ENCODE measurements at places on chromosomes 5 and 9.

DNA sequence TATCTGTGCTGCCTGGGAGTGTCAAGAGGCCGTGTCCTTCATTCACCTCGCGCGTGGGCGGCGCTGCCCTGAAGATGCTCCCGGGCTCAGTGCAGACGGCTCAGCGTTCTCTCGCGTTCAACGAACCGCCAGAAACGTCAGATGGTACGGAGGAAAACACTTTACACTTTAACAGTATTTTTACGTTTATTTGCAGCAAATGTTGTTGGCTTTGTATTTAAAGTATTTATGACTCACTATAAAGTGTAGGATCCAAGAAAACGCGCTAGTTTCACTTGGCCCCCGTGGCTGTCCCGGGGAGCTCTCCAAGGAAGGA, 544 bp upstream of the ERCC6L2 start:
- DNase-seq, result peak; percentile 32

DNA sequence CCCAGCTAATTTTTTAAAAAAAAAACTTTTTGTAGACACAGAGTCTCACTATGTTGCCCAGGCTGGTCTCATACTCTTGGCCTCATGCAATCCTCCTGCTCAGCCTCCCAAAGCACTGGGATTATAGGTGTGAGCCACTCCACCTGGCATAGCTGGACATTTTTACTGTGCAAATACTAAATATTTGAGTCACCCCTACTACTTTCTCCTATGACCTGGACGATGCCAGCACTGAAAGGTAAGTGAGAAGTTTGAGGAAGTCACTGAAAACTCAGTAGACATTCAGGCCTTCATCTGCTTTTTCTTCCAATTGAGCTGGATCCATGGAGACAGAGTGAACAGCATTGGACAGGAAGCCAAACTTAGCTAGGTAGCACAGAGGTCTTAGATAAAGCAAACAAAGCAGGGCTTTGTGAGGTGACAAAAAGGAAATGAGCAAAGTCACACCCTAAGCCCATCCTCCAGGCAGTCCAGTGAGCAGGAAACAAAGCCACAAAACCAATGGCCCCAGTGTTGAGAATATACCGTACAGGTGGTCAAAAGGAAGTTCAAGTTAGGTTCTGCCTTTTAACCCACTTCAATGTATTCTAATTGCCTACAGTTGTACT, 192.6 kb upstream of the RASA1 start:
- DNase-seq, result no peak

- no peak for DNase-seq
Observed at GRCh38 chr5:92147798-92148197, 764.7 kb upstream of the ARRDC3 start.

GRCh38 chr9:4541281-4541680, 51.0 kb downstream of the SLC1A1 start:
- DNase-seq, result no peak

- DNase-seq, result no peak
Observed at GRCh38 chr9:115415450-115415849, 297.5 kb upstream of the TNC start.

DNA sequence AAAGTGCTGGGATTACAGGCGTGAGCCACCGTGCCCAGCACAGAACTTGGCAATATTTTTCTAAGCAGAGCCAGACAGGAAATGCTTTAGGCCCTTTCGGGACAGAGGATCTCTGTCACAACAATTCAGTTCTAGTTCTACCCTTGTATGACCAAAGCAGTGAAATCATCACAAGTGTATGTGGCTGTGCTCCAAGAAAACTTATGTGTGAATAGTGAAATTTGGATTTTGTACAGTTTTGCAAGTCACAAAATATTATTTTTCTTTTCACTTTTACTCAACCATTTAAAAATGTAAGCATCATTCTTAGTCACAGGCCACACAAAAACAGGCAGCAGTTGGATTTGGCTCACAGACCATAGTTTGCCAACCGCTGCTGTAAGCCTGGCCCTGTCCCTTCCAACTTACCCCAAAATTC, 20.4 kb upstream of the PRUNE2 start:
- no peak for DNase-seq

GRCh38 chr5:167229751-167230150, 1061.7 kb upstream of the WWC1 start:
- no peak for DNase-seq

DNA sequence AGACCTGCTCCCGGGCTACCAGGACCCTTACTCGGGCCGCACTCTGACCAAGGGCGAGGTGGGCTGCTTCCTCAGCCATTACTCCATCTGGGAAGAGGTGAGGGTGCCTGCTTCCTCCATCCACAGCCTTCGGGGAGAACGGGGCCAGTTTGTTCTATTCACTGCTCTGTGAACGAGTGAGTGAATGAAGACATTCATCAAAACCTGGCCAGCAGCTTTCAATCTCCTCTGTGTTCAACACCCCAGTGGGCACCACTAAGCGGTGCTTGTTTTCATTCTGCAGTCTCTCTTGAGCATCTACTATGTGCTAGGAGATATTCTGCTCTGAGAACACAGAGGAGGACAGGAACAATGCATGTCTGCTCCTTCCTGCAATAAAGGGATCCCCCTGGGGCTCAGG, 10.6 kb downstream of the CERCAM start:
- DNase-seq, result no peak

DNA sequence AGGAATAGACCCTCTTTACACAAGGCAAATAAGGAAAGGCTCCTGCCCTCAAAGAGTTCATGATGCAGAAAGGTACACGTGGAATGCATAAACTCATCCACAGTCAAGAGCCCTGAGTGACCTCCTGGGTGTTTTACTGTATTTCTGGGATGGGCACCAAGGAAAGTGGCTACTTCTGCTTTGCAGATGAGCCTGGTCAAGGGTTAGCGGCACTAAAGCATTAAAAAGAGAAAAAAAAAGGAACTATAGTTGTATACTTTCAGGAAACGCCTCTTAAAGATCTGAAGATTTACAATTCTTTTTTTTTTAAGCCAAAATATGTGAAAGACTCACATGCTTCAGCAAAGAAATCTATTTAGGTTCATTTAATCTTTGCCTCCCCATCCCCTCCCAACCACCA, 366.2 kb upstream of the PDE4D start:
- no peak for DNase-seq

DNA sequence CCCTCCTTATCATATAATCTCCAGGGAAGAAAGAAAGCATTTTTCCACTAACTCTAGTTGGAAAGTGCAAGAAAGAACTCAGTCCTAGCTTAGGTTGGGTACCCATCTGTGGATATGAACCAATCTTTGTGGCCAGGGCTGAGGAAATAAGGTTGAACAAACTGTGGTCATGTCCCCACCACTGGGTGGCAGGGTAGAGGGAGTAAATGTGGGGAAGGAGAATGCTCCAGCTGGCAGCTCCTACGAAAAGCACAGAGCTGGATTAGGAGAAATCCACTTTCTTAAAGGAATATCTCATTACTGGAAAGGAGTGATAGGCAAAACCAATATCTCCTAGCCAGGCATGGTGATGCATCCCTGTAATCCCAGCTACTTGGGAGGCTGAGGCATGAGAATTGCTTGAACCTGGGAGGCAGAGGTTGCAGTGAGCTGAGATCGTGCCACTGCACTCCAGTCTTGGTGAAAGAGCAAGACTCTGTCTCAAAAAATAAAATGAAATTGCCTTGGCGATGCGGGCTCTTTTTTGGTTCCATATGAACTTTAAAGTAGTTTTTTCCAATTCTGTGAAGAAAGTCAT, 175.1 kb downstream of the CCDC192 start:
- no peak for DNase-seq

- DNase-seq, result no peak
Observed at GRCh38 chr5:120101771-120102170, 362.3 kb upstream of the PRR16 start.

DNA sequence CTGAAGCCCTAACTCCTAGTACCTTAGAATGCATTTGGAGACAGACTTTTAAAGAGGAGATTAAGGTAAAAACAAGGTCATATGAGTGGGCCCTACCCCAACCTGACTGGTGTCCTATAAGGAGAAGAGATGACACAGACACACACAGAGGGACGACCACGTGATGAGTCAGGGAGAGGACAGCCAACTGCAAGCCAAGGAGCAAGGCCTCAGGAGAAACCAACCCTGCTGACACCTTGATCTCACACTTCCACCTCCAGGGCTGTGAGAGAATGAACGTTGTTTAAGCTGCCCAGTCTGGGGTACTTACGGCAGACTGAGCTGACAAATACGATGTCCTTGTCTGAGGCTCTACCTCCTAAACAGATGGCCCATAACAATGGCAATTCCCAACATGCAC, 93.6 kb downstream of the ROR2 start:
- no peak for DNase-seq

DNA sequence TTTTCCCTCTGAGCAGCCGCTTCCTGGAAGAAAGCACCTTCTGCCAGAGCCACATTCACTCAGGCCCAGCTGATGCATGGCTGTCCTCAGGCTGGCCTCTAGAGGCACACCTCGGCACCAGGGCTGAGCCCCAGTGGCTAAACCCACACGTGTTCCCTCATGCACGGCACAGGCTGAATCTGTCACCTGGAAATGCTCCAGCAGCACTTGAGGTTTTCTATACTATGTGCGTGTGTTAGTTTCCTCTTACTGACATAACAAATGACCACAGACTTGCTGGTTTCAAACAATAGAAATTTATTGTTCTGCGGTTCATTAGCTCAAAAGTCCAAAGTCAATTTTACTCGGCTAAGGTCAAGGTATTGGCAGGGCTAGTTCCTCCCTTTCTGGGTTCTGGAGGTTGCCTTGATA, 141.4 kb downstream of the LRRC70 start:
- DNase-seq, result no peak

GRCh38 chr5:168879929-168880328, 300.8 kb upstream of the PANK3 start:
- DNase-seq, result no peak

DNA sequence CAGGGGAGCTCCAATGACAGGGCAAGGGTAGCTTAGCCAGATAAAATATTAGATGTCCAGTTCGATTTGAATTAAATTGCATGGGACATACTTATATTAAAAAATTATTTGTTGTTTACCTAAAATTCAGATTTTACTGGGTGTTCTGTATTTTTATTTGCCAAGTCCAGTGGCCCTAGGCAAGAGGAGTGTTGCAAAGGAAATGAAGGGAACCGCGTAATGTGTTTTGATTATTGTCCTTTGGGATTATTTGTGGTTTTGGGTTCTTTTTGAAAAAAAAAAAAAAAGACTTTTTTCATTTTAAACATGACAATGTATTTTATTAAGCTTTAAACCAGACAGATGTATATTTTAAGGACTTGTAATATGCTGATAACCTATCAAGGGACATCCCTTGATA, 179.3 kb downstream of the C9orf152 start:
- no peak for DNase-seq

DNA sequence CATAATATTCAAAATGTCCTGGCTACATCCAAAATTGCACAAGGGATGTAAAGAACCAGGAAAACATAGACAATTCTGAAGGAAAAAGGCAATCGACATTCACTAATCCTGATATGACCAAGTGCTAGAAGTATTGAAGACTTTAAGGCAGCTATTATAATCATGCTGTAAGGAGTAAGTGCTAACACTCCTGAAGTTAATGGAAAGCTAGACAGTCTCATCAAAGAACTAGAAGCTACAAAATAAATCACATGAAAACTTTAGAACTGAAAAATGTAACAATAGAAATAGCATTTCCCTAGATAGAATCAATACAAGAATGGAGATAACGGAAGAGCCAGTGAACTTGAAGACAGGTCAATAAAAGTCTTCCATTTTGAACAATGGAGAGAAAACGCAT, 18.5 kb downstream of the FCN1 start:
- no peak for DNase-seq

GRCh38 chr9:111078391-111079038, 40.2 kb upstream of the LPAR1 start:
- DNase-seq, result no peak

- DNase-seq, result no peak
Observed at GRCh38 chr5:45677524-45677923, 18.7 kb downstream of the HCN1 start.

GRCh38 chr5:52963636-52964035, 25.5 kb upstream of the ITGA2 start:
- no peak for DNase-seq

DNA sequence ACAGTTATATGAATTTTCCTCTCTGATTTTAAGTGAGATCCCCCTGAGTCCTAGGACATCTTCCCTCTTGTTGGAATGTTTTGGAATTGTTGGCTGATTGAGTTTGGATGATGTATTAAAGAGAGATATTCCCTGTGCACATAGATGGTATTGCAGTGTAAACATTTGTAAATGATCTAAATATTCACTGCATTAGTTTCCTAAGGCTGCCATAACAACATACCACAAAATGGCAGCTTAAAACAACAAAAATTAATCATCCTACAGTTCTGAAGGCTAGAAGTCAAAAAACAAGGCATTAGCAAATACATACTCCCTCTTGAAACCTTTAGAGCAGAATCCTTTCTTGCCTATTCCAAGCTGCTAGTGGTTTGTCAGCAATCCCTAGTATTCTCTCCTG, 38.0 kb upstream of the MROH2B start:
- DNase-seq, result no peak

DNA sequence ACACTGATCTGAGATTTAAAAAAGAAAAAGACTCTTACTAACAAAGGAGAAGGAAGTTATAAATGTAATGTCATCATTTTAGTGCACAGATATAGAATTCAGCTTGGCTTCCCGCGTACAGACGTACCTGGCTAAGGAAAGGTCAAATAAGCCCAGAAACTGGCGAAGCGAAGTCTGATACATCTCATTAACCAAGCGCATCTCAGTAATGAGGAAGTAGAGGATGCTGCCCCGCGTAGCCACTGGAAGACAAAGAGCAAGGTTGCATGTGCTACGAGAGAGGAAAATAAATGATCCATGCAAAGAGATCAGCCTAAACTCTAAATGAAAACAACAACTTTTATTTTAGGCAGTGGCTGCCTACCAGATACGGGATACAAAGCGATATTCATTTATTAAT, 208.8 kb downstream of the DNAH5 start:
- no peak for DNase-seq

GRCh38 chr5:150556859-150557508, 49.1 kb downstream of the NDST1 start:
- no peak for DNase-seq

- no peak for DNase-seq
Observed at GRCh38 chr9:120913647-120914264, 12.8 kb downstream of the TRAF1 start.

DNA sequence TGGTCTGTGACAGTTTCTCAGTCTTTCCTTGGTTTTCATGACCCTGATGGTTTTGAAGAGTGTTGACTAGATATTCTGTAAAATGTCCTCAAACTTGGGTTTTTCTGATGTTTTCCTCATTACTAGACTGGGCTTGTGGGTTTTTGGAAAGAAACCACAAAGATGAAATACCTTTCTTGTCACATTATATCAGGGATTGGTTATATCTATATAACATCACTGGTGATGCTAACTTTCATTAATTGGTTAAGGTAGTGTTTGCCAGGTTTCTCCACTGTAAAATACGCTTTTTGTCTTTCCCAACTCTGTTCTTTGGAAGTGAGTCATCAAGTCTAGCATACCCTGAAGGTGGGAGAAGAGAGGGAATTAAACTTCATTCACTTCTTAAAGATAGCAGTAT, 3.3 kb upstream of the IL31RA start:
- no peak for DNase-seq

All from T-helper 17 cell (primary cell).